Lower lobe of right lung (tissue), 2 donors: ENCODE measurements at places on chromosomes 6 and 20. TPM values are rescaled to one million over a fixed set of nuclear protein-coding genes. Genes with fewer than 3 reads are reported as not detected.
A peak's percentile ranks its signal among the peaks of the same experiment; 100 is the strongest.

ACSS1 gene
- 41.8 TPM for total RNA-seq

NKAPL gene
- 0.30 TPM for total RNA-seq

GRCh38 chr6:41974281-41974825 lies 32.7 kb upstream of the CCND3 start:
- H3K27me3 ChIP-seq = no peaks in the 10 kb centered on the region
- H3K4me3 ChIP-seq = no peak overlapping the region
- peaks cover 40% of the 10 kb centered on the region for H3K4me1 ChIP-seq
- H3K36me3 ChIP-seq = no peaks in the 10 kb centered on the region
- DNase-seq = no peak
- no peak overlapping the region for H3K27ac ChIP-seq

DNA sequence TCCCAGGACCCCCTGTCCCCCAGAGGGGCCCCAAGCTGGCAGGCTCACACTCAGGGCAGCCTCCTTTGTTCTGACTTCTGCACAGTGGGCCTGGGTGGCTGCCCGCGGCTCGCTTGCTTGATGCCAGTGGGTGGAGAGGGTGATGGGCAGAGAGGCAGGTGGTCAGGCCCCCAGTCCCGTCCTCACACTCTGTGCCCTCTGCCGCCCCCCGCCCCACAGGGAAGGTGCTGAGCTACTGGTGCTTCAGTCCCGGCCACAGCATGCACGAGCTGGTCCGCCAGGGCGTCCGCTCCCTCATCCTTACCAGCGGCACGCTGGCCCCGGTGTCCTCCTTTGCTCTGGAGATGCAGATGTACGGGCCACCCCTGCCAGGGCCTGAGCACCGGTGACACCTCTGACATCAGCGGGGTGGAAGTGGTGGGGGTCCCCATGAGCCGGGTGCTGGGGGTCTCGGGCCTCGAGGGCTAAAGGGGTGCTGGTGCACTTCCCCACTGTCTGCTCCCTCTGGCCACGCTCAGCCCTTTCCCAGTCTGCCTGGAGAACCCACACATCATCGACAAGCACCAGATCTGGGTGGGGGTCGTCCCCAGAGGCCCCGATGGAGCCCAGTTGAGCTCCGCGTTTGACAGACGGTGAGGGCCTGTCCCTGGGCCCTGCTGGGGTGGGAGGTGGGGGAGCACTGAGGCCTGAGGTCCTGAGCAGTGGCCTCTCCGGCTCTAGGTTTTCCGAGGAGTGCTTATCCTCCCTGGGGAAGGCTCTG lies 8.9 kb upstream of the TNFRSF6B start:
- H3K27ac ChIP-seq = peak overlapping the region; percentile 93
- DNase-seq = no peak
- H3K27me3 ChIP-seq = no peaks in the 10 kb centered on the region
- H3K36me3 ChIP-seq = no peaks in the 10 kb centered on the region

- no peaks in the 10 kb centered on the region for H3K36me3 ChIP-seq
- H3K4me1 ChIP-seq = peaks cover 17% of the 10 kb centered on the region
- no peak for DNase-seq
- H3K27ac ChIP-seq = no peak overlapping the region
- peaks cover 20% of the 10 kb centered on the region for H3K27me3 ChIP-seq
These were observed 1.5 kb upstream of the RAD21L1 start for GRCh38 chr20:1224205-1224890.

- no peak overlapping the region for H3K4me3 ChIP-seq
- peaks cover 69% of the 10 kb centered on the region for H3K36me3 ChIP-seq
- DNase-seq = no peak
- no peak overlapping the region for H3K27ac ChIP-seq
These were observed 44.1 kb downstream of the NKX2-4 start for GRCh38 chr20:21353236-21353635.

GRCh38 chr6:142705054-142705453 lies 239.9 kb downstream of the HIVEP2 start:
- no peak overlapping the region for H3K27ac ChIP-seq
- peaks cover 40% of the 10 kb centered on the region for H3K4me1 ChIP-seq
- no peak overlapping the region for H3K4me3 ChIP-seq
- no peaks in the 10 kb centered on the region for H3K27me3 ChIP-seq
- no peaks in the 10 kb centered on the region for H3K36me3 ChIP-seq

- no peak overlapping the region for H3K27ac ChIP-seq
- H3K4me3 ChIP-seq = no peak overlapping the region
- DNase-seq = no peak
- no peaks in the 10 kb centered on the region for H3K4me1 ChIP-seq
- no peaks in the 10 kb centered on the region for H3K27me3 ChIP-seq
- H3K36me3 ChIP-seq = no peaks in the 10 kb centered on the region
These were observed 280.5 kb downstream of the CLVS2 start for GRCh38 chr6:123276546-123276980.

DNA sequence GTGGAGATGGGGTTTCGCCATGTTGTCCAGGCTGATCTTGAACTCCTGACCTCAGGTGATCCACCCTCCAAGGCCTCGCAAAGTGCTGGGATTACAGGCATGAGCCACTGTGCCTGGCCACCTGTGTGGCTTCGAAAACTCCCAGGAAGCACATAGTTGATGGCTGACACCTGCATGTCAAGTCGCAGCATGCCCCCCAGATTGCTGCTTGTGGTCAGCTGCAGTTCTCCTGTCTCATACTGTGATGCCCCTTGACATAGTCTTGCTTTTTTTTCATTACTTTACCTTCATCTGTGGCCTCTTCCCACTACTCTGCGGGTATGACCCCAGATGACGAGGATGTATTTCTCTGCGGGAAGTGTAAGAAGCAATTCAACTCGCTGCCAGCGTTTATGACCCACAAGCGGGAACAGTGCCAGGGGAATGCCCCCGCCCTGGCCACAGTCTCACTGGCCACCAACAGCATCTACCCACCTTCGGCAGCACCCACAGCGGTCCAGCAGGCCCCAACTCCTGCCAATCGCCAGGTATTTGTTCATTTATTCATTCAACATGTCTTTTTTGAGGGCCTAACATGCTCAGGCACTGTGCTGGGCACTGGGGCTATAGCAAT lies 13.1 kb downstream of the ZNF341 start:
- H3K36me3 ChIP-seq = peaks cover 18% of the 10 kb centered on the region
- no peak overlapping the region for H3K27ac ChIP-seq
- H3K27me3 ChIP-seq = no peaks in the 10 kb centered on the region
- DNase-seq = no peak

DNA sequence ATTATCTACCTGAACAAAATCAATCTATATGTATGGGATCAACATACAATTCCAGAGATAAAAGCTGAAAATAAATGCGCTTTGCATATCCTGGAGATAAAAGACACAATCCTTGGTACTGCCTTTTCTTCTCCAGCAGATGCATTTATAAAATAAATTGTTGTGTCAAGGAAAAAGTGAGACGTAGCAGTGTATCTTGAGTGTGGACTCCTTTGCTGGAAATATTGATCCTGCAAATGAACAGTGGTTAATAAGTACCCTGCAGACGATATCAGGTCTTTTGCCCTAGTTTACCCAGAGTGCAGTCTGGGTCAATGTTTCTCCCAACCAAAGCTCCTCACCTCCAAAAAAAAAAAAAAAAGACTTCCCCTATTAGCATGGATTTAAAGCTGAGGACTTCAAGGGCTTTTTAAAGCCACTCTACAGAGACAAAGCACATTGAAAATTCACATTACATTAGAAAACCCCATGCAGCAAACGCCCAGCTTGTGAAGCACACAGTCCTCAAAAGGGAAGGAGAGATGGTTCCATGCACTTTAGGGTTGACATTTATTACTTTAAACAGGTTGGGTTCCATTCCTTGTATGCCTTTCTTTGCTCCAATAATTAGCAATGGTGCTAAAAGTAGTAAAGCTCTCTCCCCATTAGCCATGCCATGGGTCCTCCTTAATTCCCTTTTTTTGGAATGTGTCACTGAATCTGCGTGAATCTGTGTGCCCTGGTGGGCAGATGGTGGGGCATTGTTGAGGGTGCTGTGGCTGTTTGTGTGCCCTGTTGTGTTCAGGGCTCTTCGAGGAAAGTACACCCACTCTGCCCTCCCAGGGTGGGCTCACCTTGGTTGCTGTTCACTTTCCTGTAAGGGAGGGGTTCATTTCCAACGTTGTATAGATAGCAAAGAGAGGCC lies 21.1 kb downstream of the FOXA2 start:
- no peak for DNase-seq
- H3K27ac ChIP-seq = no peak overlapping the region
- peaks cover 48% of the 10 kb centered on the region for H3K27me3 ChIP-seq
- no peaks in the 10 kb centered on the region for H3K4me1 ChIP-seq
- no peaks in the 10 kb centered on the region for H3K36me3 ChIP-seq
- H3K4me3 ChIP-seq = no peak overlapping the region

GRCh38 chr20:62964700-62965099 lies 12.2 kb downstream of the SLC17A9 start:
- no peak for DNase-seq
- H3K27ac ChIP-seq = no peak overlapping the region
- H3K4me3 ChIP-seq = no peak overlapping the region
